ENCODE measurements at places on chromosomes 3 and 15.

DNA sequence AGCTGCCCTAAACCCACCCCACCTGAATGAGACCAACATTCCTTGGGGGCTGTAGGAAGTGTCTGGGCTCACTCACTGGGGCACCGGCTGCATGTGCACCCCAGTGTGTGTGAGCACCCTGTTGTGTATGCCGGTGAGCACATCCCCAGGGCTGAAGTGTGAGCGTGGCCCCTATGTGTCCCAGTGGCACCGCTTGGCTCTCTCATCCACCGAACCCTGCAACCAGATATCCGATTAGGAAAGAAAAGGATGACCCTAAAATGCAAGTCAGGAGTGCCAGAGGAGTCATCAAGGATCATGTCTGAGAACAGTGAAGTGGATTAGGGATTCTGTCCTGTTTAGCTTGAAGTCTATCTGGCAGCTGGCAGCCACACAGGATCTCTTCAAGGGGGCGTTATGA lies 84.0 kb upstream of the ALDH1L1 start:
- DNase-seq = no peak

DNA sequence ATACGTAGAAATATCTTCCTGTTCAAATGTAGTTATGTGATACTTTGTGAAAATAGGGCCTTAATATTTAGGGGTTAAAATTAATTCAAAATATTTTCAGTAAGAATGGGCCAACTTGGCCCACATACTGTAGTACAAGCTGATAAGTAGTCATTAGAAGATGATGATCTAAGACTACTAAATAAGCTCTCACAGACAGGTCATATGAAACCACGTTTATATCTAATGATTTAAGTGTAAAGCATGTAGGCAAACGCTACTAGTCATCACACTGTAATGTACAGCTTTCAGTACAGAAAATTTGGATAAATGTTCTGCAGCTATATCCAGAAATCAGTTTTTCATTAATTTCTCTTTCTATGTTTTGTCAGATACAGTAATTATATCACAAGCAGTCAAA lies 228.6 kb downstream of the UBE2E2 start:
- DNase-seq = no peak

- DNase-seq = no peak
Measured at GRCh38 chr15:70132139-70132538, 34.4 kb upstream of the TLE3 start.

DNA sequence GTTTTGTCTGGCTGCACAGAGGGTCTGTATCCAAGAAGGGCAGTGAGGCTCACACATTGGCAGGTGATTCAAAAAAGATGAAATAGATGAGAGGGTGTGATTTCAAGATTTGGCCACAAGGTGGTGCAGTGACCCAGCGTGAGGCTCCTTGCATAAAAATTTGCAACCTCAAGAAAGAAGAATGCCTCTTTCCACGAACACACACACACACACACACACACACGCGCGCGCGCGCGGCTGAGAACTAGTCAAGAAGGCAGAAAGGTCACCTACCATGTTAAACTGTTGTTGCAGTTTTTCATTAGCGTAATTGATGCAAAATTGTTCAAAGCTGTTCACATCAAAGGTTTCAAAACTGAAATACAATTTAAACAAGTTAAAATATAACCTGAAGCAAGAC lies 39.2 kb downstream of the MYO5C start:
- peak; percentile 88 for DNase-seq

DNA sequence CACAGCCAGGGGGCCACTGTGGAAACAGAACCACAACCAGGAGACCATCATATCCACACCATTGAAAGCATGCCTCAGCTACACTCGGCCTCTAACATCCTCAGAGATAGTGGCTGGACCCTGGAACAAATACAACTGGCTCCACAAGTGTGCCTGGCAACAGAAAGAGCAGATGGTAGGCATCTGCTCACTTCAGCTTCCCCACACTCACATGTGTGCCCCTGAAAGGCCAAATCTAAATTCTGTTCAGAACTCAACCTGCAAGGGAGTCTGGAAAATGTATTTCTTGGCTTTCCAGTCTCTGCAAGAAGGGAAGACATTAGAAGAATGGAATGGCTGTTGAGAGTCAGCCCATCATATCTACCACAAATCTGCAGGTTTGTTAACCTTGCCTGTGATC lies 54.7 kb upstream of the CTNNB1 start:
- no peak for DNase-seq

DNA sequence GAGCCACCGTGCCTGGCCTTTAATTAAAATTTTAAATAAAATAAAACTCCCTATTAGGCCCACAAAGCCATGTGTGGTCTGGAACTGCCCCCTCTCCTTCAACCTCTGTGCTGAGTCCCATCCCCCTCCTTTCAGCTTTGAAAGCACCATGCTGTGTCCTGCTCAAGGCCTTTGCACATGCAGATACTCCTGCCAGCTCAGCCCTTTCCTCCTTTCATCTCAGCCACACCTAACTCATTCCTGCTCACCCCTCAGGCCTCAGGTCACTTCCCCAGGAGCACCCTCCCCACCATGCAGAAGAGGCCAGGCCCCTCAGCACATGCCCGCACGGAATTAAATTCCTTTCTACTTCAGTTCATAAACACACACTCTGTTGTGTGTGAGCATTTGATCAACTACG lies 28.1 kb downstream of the ATRIP start:
- DNase-seq = no peak

GRCh38 chr15:96756146-96756545 lies 425.6 kb downstream of the NR2F2 start:
- DNase-seq = no peak

- no peak for DNase-seq
Measured at GRCh38 chr3:71905426-71905825, 120.5 kb upstream of the PROK2 start.

GRCh38 chr3:111924283-111924682 lies 54.5 kb upstream of the ABHD10 start:
- no peak for DNase-seq

DNA sequence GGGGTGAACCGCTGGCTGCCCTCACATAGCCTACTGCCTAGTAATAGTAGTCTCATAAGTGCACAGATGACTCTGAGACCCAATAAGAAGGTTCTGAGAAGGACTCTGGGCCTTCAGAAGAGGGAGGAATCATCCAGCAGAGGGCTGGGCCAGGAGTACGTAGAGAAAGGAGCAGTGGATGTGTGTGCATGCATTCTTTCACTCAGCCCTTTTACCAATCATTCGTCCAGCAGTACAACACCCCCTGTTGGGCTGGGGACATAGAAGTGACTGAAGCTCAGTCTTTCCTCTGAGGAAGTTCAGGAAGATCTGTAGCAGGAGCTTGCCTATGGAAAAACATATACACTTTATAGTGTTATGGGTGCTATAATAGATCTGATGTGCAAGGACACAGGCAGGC lies 333.1 kb downstream of the CLSTN2 start:
- DNase-seq = no peak

DNA sequence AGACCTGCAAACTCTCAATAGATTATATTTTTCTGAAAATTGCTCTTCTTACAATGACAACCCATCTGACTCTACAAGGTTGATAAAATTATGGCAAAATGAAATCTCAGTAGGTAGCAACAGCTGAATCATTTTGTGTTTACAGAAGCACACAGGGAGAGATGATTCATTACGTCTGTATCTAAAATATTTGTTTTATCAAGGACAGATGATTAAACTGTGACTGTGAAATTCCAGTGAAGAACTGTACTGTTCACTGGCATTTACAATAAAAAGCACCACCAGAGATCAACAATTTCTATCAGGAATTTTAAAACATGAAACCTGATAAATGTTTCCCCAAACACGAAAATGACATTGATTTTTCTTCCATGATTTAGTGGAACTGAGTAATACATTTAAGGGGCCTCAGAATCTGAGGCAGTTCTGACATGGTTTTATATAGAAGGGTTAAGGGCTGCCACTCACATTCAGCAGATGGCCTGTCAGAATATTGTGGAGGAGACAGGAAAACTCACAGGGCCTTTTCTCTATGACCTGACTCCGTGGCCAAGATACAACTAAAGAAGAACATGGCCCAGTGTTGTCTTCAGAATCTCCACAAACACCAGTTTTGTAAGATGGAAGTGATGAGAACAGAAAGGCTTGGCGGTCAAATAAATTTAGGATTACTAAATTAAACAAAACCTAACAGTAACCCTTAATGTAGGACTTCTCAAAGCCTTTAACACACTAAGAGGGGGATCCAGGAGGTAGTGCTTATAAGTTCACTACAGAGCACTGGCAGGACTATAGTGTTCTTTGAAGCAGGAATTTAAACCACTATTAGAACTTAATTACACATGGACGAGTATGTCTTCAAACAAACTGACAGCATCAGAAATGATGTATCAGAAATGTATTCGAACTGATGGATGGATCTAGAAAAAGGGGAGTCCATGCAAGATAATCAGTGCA lies 25.9 kb downstream of the RAD18 start:
- DNase-seq = no peak

DNA sequence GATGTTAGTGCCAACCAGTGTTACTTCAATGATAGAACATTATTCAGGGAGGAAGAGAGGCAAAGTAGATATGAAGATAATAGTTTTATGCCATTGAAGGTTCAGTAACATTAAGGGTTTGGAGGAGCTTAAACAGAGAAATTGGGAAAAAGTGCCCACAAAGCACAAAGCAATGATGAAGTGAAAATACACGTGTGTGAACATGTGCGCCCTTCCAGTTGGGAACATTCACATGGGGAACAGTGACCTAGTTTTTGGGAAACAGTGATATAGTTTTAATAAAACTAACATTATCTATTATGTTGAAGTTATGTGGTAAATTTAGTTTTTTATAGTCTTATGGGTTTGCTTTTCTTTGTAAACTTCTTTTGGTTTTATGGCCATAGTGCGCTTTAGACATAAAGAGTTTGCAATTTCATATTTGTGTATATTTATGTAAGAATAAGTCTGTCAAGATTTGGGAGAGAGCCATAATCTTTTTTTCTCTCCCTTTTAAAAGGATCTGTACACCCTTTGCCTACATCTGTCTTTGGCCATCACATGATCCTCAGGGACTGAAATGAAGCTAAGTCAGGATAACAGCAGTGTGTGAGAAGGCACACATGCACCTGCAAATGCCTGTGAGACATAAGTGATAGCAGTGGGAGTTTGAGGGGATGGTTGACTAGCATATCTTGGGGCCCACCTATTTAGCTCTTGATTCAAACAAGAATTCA lies 450.3 kb upstream of the THRB start:
- DNase-seq = no peak

- no peak for DNase-seq
Measured at GRCh38 chr3:32249184-32249782, 10.8 kb downstream of the CMTM8 start.

DNA sequence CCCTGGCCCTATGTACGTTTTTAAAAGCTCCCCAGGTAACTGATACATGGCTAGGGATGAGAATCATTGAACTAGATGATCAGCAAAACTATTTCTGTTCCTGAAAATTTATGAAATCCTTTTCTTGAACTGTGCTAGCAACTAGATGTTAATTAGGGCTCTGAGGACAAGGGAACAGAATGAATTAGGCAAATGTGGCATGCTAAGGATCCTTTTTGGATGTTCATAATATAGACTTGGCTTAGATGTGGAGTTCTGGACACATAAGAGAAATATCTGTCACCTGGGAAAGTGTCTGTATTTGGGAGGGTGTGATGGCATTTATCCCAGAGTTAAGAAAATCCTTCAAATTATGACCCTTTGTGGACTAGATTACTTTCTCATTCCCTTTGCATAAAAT lies 71.2 kb downstream of the RSRC1 start:
- DNase-seq = no peak

DNA sequence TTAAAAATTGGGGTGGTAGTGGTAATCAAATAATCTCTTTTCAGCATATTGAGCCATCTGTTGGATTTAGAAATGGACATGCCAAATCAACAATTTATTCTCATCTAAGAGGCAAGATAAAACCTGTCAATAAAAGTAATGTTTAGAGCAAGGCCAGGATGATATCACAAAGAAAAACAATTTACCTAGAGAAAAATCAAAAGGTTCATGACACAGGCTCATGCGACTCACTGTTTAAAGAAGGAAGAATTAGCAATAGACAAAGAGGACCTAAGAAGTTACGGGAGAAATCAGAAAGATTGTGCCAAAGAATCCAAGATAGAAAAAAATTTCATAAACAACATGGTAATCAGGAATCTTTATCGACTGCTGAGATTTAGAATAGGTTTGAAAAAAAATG lies 868.5 kb upstream of the GBE1 start:
- DNase-seq = no peak

DNA sequence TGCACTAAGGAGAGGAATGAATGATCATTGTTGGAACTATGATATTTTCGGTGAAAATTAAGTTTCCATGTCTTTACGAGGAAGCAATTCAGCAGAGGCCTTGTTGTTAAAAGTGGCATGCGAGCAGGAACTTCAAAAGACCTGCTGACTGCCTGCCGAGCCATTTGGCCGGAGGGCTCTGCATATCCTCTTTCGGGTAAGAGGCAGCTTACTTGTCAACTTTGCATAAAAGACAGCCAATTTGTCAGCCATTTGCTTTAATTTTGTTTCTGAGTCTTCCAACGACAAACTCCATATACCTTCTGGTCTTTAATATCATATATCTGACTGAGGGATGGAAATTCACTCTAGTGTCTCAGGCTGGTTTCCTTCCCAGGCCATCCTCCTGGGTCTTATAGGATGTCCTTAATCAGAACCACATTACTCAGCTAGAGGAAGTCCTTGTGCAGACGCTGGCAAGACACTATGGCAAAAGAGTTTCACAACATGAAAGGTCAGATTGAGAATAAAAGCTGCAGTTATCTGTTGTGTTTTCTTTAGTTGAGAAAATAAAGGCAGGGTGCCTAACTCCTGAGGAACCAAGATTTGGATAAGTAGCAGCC lies 128.7 kb upstream of the WNT5A start:
- no peak for DNase-seq

DNA sequence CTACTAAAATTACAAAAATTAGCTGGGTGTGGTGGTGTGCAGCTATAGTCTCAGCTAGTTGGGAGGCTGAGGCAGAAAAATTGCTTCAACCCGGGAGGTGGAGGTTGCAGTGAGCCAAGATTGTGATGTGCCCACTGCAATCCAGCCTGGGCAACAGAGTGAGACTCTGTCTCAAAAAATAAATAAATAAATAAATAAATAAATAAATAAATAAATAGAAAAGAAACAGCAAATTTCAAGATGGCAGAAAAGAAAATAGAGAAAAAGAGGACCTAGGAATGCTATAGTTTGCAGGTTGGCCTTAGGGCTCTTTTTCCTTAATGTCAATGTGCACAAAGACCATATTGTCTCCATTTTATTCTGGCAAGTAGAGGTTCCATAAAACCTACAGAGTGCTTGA lies 28.2 kb downstream of the IQCF6 start:
- no peak for DNase-seq

GRCh38 chr3:171832989-171833388 lies 10.2 kb upstream of the TMEM212 start:
- DNase-seq = no peak

- no peak for DNase-seq
Measured at GRCh38 chr3:168220556-168220955, 124.8 kb upstream of the GOLIM4 start.

DNA sequence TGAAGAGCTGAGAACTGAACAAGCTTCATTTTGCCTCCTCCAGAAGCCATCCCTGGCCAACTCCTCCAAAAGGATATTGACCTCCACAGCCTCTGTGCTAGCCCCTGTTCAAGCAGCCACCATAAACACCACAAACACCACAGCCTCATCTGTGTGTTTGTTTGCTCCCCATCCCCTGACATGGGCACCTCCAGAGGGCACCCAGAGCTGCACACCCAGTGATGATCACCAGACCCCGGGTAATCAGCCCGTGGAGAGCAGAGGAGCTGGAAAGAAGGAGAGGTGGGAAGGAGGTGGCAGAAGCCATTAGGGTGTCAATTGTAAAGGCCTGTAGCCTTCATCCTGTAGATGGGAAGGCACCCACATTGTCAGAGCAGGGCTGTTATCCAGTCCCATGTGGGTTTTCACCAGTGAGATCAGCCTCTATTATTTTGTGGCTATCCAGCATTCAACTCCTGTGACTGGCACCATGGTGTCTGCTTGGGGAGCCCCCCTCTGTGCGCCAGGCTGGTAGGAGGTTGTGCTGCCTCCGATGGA lies 6.8 kb upstream of the WNT7A start:
- no peak for DNase-seq

Data from activated effector memory CD4-positive, alpha-beta T cell treated with anti-CD3 and anti-CD28 coated beads, Interleukin-2, amount 50 U/mL, for 16 hours (primary cell).